ENCODE measurements at places on chromosomes 1 and 21.

DNA sequence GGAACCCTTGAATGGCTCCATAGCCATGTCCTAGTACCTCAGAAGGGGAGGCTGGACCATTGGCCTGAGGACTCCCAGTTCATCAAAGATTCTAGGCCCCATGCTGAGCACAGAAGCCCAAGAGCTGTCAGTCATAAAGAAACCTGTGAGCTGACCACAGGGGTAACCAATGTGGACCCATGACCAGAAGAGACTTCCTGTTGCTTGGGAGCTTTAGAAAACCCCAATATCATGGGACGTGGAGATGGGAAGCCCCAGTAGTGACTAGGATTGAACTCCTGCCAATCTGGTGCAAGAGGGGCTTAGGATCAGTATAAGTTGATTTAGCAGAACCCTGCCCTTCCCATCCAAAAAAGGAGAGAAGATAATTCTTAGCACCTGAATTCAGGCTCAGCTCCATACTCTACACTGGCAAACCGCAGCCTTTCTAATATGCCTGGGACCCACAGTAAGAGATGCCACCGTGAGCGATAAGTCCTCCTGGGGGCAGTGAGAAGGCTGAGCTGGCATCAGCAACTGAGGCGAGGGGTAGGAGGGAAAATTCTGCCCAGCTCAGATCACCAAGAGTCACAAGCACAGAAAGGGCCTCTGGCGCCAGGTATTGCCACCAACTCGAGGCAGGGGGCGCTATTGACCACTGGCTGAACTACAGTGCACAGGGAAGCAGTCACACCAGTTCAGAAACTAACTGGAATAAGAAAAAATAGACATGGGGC lies 108.9 kb downstream of the CAPN8 start:
- DNase-seq: no peak

DNA sequence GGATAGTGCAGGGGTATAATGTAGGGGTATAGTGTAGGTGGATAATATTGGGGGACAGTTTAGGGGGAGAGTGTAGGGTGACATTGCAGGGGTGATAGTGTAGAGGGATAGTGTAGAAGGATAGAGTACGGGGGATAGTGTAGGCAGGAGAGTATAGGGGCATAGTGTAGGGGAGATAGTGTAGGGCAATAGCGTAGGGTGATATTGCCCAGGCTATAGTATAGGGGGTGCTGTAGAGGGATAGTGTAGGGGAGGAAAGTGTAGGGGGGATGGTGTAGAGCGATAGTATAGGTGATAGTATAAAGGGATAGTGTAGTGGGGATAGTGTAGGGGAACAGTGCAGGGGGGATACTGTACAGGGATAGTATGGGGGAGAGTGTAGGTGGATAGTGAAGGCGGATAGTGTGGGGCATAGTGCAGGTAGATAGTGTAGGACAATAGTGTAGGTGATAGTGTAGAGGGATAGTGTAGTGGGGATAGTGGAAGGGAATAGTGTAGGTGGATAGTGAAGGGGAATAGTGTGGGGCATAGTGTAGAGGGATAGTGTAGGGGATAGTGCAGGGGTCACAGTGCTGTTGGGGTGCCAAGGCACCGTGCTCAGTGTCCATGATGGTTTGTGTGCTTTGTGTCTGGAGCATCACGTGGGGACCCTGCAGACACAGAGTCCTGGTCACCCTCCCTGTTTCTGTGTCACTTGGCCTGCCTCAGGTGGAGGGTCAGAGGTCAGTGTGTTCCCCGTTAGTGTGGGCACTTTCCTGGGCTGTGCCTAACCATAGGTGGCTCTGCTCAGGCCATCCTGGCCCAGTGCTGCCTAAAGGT lies 10.5 kb upstream of the ARF1 start:
- no peak for DNase-seq

- DNase-seq: no peak
These were observed 30.6 kb upstream of the DDAH1 start for GRCh38 chr1:85495556-85495955.

GRCh38 chr1:66320231-66320630 lies 213.7 kb upstream of the SGIP1 start:
- no peak for DNase-seq

- no peak for DNase-seq
These were observed 272.9 kb upstream of the C1orf174 start for GRCh38 chr1:4172644-4173599.

DNA sequence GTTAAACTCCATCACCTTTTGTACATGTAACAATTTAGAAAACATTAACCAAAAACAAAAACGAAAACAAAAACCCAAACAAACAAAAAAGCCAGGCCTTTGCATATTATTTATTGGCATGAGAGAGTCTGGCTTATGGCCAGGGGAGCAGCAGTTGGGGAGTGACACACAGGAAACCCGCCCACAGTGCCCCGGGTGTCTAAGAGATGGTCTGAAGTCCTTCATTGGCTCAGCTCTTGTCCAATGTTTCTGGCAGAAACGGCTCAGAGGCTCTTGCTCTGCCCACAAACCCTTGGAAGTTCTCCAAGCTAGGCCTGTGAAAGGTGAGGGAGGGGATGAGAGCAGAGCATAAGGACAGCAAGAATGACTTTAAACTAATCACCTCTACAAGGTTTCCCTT lies 131.5 kb downstream of the CNIH3 start:
- DNase-seq: no peak

- no peak for DNase-seq
These were observed 4.6 kb upstream of the CTPS1 start for GRCh38 chr1:40974945-40975344.

DNA sequence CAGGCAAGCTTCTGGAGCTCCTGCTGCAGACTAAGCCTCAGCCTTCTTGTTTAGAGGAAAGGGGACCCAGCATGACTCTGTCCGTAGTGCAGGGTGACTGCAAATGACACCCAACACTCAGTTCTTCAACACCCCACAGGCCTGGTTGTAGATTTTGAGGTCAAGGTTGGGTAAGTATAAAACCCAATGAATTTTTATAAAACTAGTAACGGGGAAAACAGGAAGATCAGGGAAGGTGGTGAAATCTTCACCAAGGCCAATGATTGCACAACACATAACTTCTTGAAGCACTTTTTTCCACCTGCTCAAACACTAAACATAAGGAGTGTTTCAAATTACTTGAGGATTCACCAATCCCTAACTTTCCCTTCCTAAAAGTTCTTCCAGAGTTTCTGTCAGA lies 89.4 kb upstream of the JAK1 start:
- DNase-seq: no peak

- no peak for DNase-seq
These were observed 62.5 kb downstream of the SLC16A1 start for GRCh38 chr1:112893288-112894009.

DNA sequence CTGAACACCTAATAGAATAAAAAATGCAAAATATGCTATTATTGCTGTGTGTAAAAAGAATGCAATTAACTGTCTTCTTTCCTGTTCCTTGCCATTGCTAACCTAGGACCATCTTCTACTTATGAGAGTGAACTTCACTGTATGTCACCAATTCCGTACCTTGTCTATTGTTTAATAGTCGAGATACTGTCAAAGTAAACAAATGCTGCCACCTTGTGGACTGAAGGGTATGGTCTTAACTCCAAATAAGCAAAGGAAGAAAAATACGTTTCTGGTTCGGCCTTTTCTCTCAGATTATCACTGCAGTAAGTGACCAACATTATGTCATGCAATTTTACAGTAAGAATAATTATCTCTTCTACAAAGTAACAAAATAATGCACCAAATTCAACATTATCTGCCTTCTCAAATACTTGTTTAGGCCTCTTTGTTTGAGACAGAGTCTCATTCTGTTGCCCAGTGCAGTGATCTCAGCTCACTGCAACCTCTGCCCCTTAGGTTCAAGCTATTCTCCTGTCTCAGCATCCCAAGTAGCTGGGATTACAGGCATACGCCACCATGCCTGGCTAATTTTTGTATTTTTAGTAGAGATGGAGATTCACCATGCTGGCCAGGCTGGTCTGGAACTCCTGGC lies 133.4 kb downstream of the COP1 start:
- peak; percentile 18 for DNase-seq

GRCh38 chr1:235644693-235645305 lies 4.8 kb downstream of the GNG4 start:
- no peak for DNase-seq

DNA sequence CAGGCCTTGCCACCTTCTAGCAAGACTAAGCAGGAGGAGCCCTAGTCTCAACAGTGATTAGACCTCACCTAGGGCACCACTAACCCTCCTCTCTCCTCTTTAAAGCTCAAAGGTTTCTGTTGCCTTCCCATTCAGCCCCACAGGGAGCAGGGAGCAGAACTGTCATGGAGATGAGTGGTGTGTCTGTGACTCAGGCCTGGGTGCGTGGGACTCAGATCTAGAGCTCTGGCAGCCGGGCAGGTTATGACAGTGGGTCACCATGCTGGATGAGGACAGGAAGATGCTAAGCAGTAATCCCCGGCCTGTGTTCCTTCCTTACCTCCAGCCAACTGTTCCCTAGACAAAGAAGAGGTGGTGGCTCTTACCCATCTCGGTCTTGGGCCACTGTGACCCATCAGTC lies 60.1 kb upstream of the COA6 start:
- no peak for DNase-seq

DNA sequence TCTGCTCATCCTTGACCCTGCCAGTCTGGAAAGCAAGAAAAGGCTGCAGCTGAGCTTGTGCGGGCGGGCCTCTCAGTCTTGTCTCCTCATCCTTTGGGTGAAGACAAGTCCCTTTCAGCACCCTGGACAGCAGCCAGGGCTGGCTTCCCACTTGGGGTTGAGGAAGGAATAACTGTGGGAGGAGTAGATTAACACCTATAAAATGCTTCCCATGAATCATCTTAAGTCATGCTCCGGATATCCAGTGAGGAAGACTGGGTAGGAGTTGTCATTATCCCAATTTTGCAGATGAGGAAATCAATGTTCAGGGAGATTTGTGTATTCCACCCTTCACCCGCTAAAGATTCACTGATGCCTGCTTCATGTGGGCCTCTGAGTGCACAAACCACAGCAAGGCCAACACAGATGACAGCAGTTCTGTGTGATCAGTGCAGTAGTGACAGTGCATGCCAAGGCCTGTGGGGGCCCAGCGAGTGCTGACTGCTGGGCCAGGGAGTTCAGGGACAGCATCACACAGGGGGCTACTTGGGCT lies 20.1 kb upstream of the COL16A1 start:
- DNase-seq: peak; percentile 30

DNA sequence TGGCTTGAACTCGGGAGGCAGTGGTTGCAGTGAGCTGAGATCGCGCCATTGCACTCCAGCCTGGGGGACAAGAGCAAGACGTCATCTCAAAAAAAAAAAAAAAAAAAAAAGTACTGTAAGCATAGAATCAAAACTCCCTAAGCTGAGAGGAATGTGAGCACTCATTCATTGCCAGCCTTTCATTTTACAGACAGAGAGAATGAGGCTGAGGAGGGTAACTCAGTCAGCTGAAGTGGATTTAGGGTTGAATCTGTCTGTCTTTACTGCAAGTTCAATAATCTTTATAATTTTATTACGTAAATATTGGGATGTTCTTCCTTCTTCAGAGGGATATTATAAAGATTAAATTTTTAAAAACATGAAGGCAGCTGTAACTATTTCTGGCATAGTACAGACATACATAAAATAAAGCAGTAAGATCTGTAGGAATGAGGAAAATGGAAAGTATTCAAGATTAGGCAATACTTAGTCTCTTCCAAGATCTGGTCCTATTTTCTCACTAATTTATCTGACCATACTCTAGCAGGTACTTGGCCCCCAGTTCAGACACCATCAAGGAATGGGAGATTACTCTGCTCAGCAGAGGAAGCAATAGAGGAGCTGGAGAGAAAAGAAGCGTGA lies 24.1 kb upstream of the MNDA start:
- no peak for DNase-seq

DNA sequence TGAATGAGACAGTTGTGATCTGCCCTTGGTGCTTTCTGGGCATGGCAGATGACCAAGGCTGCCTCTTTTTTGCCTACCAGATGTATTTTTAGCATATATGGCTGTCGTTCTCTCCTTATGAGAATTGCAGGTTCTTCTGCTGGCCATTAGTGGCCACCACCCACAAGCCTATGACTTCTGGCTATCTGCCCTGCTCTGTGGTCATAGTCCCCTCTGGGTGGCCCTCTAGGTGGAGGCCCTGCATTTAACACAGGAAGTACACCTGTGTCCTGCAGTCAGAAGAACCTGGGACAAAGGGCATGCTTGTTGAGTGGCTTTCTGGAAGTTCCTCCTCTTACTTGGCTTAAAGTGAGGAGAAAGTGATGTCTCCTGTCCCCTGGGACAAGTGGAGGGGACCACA lies 6.5 kb downstream of the FCAMR start:
- no peak for DNase-seq

GRCh38 chr1:193368302-193368701 lies 181.9 kb upstream of the B3GALT2 start:
- DNase-seq: no peak

- peak; percentile 56 for DNase-seq
These were observed at the start of gene GFI1 for GRCh38 chr1:92486251-92487077. Gene GFI1, minus strand, starts transcription at chr1:92486925. Its CDS starts 3,438 bp downstream, at chr1:92483487.

GRCh38 chr1:16026723-16027484 lies 5.1 kb downstream of the CLCNKA start:
- DNase-seq: peak; percentile 49

- DNase-seq: no peak
These were observed 178.9 kb downstream of the PDE4B start for GRCh38 chr1:65971547-65971946.

GRCh38 chr1:9724706-9725476 lies 73.4 kb downstream of the PIK3CD start:
- DNase-seq: peak; percentile 59

DNA sequence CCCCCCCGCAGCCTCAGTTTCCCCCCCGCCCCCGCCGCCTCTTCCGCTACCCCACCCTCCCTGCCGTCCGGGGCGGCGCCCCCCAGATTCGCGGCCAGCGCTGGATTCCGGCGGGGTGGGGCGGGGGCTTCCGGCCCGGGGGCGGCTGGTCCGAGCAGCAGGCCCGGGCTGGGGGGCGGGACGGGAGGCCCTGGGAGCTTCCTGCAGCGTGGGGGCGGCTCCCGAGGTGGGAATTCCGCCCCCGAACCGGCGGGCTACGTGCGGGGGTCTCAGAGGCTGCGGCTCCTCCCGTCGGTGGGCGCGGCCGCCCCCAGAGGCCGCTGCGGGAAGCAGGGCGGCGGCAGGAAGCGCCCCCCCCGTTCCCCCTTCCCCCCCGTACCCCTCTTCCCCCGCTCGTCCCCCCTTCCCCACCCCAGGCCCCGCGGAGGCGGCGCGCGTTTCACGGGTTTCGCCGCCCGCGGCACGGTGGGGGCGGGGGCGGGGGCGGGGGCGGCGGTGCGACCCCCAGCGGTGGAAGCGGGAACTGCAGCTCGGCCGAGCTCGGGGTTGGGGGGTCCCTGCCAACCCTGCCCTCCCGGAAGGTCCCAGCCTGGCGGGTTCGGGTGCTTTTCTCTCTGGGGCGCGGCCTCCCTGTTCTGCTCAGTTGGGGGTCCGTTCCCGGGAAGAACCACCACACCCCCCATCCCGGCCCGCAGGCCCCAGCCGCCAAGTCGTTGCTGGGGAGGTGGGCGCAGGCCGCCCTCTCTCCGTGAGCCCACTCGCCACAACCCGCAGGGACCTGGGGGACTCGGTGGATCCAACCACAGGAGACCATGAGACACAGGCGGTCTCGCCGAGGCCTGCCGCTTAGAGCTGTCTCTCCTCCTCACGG lies 76.3 kb downstream of the MORN1 start:
- peak; percentile 54 for DNase-seq

DNA sequence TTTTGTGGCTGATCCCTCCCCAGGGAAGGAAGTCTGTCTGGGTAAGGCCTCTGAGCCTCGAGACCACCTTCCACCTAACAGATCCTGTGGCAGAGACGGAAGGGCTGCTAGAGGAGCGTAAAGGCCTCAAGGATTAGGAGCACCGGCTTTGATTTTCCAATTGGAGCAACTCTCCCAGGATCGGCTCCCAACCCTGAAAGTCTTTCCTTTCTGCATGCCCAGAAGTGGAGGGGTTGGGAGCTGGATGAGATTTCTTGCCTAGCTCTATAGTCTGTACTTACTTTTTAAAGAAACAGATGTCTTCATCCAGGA lies 41.4 kb downstream of the ELK4 start:
- DNase-seq: no peak
